ENCODE measurements at places on chromosomes 11 and 22.

DNA sequence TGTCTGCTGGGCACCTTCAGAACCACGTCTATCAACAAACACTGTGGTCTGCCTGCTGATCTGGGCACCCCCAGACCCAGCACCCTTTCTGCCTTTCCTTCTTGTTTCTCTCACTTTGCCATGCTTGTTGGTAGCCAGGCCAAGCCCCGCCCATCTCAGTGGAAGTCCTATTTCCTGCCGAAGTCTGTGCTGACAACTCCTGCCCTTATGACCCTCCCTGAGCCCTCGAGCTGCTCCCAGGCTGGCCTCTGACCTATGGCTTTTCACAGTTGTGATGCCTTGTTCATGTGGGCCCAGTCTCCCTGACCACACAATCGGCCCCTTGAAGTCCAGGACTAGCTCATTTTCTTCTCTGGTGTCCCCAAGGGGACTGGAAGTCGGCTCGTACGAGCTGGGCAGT is 132.1 kb downstream of the DSCAML1 start:
- DNase-seq: no peak

- DNase-seq: no peak
These were observed 85.0 kb downstream of the CELSR1 start for GRCh38 chr22:46452195-46453005.

GRCh38 chr22:38078046-38078840 is 5.7 kb downstream of the SLC16A8 start:
- no peak for DNase-seq

DNA sequence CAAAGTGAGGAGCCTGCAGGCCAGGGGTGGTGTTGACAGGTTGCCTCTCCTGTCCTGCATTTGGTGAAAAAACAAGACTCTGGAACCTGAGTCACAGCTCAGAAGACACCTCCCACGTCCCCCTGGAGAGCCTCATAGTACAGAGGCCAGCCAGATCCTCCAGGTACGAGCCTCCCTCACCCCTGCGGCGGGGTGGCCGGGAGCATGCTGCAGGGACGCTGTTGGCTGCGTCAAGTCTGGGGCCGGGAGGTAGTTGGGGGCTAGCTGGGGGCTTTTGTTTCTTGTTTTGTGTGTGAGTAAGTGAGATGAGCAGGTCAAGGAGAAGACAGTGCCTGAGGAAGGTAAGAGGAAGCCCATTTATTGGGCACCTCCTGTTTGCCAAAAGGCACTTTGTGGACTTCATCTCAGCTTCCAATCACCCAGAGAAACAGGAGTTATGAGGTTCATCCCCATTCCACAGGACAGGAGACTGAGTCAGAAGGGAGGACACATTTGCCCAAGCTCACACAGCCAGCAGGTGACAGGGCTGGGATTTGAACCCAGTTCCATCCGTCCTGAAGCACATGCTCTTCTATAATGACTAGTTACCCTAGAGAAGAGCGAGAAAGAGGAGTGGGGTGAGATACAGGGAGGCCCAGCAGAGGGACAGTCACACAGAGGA is 18.3 kb upstream of the WNT11 start:
- DNase-seq: no peak

Measured in stimulated activated naive B cell treated with anti-CD40 and anti-IgM and Interleukin-4, amounts not matched to agents 10 μg/mL and 1 μg/mL and 100 μg/mL, for 72 hours (primary cell).